PC-3 (cell line): ENCODE measurements at places on chromosomes 7 and 10.

- no peak for DNase-seq
These were observed 253.0 kb upstream of the PPP2R2D start for GRCh38 chr10:131647789-131648188.

DNA sequence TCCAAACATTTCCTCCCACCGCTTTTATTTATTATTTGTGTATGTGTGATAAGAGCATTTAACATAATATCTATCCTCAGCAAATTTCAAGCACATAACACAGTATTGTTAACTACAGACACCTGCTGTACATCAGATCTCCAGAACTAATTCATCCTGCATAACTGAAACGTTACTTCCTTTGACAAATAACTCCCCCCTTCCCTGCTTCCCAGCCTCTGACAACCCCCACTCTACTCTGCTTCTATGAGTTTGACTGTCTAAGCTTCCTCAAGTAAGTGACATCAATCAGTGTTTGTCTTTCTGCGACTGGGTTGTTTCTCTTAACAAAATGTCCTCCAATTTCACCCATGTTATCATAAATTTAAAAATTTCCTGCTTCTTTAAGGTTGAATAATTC, 22.1 kb downstream of the C10orf71 start:
- no peak for DNase-seq

DNA sequence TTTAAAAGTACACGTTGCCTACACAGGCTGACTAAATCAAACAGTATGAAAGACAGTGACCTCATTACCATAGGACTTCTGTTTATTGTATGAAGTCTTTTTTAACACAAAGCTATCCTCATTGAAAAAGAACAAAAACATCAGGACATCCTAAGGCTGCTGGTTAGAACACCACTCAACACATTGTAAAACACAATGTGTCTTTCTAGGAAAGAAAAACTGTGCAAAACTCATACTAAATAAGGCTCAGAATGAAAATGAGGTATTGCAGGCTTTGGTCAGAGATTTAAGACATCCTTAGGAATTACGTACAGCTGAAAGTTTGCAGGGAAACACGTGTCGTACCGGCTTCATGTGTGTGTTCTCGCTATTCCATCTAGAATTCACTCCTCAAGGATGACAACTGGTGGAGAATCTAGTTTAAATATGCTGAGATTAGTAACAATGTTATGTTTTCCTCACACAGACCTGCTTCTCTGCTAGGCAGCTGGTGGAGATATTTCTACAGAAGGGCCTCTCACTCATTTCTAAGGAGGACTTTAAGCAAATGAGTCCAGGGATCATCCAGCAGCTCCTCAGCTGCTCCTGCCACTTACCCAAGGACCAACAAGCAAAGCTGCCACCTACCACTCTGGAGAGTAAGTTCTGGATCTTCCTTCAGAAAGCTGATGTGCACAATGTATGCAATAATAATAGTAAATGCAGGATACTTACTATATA, 29.3 kb downstream of the SLC39A12 start:
- DNase-seq = no peak

GRCh38 chr7:133940368-133940767, 186.8 kb upstream of the LRGUK start:
- DNase-seq = no peak

- no peak for DNase-seq
These were observed 160.7 kb downstream of the MAD1L1 start for GRCh38 chr7:2072042-2072441.

- no peak for DNase-seq
These were observed 147.6 kb upstream of the TMEM168 start for GRCh38 chr7:112937651-112938415.
